NCI-H1417 (cell line): ENCODE measurements at places on chromosomes 1 and 21.

- DNase-seq = no peak
Observed at GRCh38 chr21:31490443-31490842, 146.4 kb upstream of the TIAM1 start.

- DNase-seq = no peak
Observed at GRCh38 chr1:154371436-154371835, 33.7 kb upstream of the IL6R start.

GRCh38 chr1:235006132-235006721 lies 122.4 kb downstream of the TOMM20 start:
- DNase-seq = no peak

- peak; percentile 63 for DNase-seq
Observed at GRCh38 chr1:224684979-224685425, 68.9 kb downstream of the CNIH3 start.

GRCh38 chr21:15406791-15407190 lies 323.0 kb upstream of the USP25 start:
- DNase-seq = no peak

DNA sequence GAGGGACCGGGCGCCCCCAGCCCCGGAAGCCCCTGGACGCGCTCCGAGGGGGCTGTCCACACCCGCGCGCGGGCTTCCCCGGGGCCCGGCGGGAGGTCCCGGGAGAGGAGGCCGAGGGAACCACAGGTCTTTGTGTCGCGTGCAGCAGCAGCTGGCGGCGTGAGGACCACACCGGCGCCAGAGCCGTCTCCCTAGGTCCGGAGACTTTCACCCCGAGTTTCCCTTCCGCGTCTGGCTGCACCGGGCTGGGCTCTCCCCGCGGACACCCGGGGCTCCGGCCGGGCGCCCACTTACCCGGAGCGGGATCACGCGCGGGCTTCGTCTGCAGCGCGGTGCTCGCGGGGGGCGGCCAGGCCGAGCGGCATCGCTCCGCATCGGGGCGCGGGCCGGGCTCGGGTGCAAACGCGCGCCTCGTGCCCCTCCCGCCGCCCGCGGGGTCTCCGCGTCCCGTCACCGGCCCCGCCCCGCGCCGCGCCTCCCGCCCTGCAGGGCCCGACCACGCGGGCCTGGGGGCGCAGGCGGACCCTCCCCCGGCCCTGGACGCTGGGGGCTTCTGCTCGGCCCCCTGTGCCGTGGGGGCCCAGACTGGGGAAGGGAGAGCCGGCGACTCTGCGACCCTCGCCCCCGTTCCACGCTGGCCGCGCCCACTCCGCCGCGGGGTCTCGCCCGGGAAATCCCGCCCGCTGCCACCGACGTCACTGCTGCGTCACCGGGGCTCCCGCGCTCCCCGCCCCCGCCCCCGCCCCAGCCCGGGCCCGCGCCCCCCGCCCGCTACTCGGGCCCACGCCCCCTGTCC lies at the start of gene GNG4:
GNG4 (minus strand) TSS at position 417 of the 796 bp plus-strand sequence. CDS start 65,946 bp downstream, outside the sequence.
- DNase-seq = peak; percentile 89

- DNase-seq = no peak
Observed at GRCh38 chr1:46675549-46676314, 4.1 kb downstream of the TEX38 start.

DNA sequence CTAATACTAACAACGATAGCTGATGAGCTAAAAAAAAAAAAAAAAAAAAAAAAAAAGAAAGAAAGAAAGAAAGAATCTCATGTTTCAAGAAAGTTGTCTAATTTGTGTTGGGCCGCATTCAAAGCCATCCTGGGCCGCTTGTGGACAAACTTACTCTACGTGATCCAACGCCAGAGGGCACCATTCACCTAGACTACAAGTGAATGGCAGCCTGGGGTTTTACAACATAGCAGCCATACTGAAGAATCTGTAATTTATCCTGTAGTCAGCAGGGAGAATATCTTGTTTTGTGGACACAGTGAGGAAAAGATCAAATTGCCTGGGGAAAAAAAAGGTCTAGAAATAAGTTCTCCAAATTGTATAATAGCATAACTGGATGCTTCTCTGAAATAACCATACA lies 47.0 kb downstream of the CYP2J2 start:
- DNase-seq = peak; percentile 12

DNA sequence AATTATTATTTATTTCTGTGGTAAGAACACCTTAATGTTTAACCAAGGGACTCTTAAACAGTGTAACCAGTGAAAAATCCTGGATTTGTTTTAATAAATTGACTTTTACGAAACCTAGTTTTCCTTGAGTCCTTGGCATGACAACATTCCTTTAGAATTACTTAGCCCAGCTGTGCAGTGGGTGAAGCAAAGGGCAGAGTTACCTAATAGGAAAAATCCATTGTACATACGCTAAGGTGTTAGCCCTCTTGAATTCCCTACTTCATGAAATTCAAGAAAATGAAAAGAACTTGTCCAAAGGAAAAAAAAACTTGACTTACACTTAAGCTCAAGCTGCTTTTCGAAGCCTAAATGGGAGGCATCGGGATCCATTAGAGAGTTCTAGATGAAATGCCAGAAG lies 852.0 kb upstream of the ADAMTS5 start:
- DNase-seq = no peak

DNA sequence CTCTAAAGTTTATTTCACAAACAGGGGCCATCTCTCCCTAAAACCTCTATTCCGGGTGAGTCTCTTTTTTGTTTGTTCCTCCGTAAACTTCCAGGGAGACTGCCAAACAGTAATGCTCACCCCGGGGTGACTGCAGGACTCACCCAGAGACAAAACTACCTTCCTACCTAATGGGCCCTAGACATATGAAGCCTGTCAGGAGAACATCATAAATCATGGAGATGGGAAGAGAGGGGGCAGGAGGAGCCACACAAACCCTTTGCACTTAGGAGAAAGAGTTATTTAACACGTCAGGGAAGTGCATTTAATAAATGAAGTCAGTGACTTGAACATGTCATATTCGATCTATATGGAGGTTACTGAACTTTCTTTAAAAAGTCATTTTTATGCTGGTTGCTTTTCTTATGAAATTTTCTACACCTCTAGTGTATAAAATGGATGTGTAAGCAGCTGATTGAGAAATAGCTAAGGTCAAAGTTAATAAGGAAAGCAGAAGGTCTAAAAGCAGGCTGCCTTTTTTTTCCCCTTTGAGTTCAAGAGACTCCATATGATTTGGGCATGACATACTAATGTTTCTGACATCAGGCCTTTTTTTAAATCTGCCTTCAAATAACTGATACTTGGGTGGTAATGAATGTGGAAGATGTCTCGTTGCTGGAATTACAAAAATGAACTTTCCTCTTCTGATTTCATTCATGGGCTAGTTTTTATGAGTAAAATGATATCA lies 286.9 kb upstream of the USP25 start:
- DNase-seq = no peak

- no peak for DNase-seq
Observed at GRCh38 chr1:178142806-178143205, 48.9 kb downstream of the RASAL2 start.

GRCh38 chr1:228487336-228488124 lies at the start of gene RNF187:
RNF187 (plus strand) TSS chr1:228487382.
- no peak for DNase-seq

DNA sequence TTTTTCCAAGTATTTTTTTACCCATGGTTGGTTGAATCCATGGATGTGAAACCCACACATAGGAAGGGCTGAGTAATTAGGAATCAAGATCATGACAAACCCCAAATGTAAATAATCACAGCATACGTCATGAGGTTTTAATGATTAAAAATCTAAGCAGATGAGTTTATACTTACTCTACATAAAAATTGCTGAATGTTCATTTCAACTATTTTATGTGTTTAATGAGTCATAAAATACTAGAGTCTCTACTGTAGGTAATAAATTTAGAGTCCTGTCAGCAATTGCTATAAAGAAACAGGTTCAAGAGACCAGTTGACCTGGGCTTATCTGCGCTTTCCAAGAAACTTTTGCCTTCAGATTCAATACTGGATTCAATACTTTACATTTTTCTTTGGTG lies 18.2 kb downstream of the CTH start:
- no peak for DNase-seq

- DNase-seq = no peak
Observed at GRCh38 chr1:155066777-155067176, 3.2 kb downstream of the EFNA4 start.
